H1 (cell line): ENCODE measurements at places on chromosomes 6 and 20. TPM values are rescaled to one million over a fixed set of nuclear protein-coding genes. Genes with fewer than 3 reads are reported as not detected.

The LINC00237 gene
- 0.28 and 0.69 TPM in 2 replicates for total RNA-seq

The CALHM4 gene
- not detected in 2 replicates for total RNA-seq

The CSNK2B gene
- 192 and 208 TPM in 2 replicates for total RNA-seq

- H3K27me3 ChIP-seq: no peaks in the 10 kb centered on the region
- peaks cover 11% of the 10 kb centered on the region for H3K36me3 ChIP-seq
- no peak overlapping the region for H3K4me3 ChIP-seq
Observed at GRCh38 chr6:158808442-158808833, 10.7 kb downstream of the EZR start.

GRCh38 chr20:19625426-19625825, 132.6 kb upstream of the RIN2 start:
- H3K27me3 ChIP-seq: no peaks in the 10 kb centered on the region
- no peak overlapping the region for H3K27ac ChIP-seq
- H3K4me1 ChIP-seq: no peaks in the 10 kb centered on the region; the same call in 1 of the 2 replicates
- H3K36me3 ChIP-seq: no peaks in the 10 kb centered on the region

DNA sequence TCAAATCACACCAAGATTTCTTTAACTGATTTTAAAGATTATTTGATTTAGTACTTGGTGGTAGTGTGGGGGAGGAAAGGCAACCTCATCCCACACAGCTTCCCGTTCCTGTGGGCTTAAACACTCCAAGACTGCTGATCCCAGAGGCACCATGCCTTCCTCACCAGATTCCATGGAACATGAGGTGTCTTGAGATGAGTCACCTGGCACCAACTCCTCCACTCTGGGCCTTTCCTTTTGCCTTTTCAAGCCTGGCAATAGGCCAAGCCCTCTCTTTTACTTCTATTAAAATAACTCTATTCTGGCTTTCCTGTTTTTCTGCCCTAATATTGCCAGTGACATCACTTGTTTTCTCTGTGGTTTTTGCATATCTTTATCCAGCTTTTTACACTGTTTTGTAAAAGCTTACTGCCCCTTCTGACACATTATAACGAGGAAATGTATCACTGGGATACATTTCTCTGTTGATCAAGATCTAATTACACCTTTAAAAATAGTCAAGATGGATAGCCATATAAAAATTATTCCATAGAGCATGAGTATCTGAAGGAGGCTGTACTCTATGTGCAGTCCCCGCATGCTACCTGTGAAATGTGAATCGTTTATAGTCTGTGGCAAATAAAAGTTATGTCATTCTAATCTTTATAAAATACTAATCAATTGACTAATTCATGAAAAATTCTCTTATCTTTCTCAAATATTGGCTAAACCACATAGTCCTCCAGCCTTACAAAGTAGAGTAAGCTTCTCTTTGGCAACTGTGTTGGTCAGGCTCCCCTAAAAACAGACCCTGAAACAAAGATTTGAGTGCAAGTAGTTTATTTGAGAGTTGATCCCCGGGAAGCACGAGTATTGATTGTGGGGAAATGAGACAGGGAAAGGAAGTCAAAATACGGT, 257.8 kb upstream of the KCNQ5 start:
- H3K4me1 ChIP-seq: no peaks in the 10 kb centered on the region
- H3K36me3 ChIP-seq: no peaks in the 10 kb centered on the region
- no peak overlapping the region for H3K4me3 ChIP-seq

DNA sequence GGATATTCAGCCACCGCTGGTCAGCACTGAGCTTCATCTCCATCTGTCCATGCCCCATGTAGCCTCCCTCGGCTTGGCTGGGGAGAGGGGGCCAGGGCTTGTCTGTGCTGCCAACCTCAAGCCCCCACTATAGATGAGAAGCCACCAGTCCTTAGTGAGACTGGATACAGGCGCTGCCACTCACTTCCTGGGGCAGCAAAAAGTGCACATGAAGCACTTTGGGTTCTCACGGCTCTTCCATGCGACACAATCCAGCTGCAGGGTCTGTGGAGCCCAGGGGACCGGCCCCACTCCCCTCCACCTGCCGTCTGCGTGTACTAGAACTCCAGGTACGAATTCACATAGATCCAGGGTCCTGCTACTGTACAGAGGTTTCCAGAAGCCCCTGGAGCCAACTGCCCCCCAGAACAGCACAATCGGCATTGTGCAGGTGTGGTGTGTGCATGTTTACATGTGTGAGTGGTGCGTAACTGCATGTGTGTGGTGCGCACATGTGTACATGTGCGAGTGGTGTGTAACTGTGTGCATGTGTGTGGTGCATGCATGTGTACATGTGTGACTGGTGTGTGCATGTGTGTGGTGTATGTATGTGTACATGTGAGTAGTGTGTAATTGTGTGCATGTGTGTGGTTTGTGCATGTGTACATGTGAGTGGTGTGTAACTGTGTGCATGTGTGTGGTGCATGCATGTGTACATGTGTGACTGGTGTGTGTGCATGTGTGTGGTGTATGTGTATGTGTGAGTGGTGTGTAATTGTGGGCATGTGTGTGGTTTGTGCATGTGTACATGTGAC, 4.9 kb downstream of the FRMD1 start:
- H3K4me1 ChIP-seq: no peaks in the 10 kb centered on the region; the same call in 1 of the 2 replicates
- no peaks in the 10 kb centered on the region for H3K36me3 ChIP-seq
- H3K27me3 ChIP-seq: no peaks in the 10 kb centered on the region
- no peak for DNase-seq
- no peak overlapping the region for H3K4me3 ChIP-seq
- H3K27ac ChIP-seq: no peak overlapping the region
